ENCODE measurements at places on chromosomes 1 and 21. TPM values are rescaled to one million over a fixed set of nuclear protein-coding genes. Genes with fewer than 3 reads are reported as not detected.

Gene CGN
- 37.5 TPM for polyA plus RNA-seq

Gene TMPRSS15
- 0.39 TPM for polyA plus RNA-seq

Gene PSRC1
- 28.3 TPM for polyA plus RNA-seq

Gene PALMD
- polyA plus RNA-seq: 3.2 TPM

Gene ANKRD45
- polyA plus RNA-seq: 4.9 TPM

Gene SPTA1
- polyA plus RNA-seq: 2.4 TPM

Gene VWA1
- 65.2 TPM for polyA plus RNA-seq

Gene IFI16
- polyA plus RNA-seq: 61.8 TPM

Gene DCDC2B
- 0.62 TPM for polyA plus RNA-seq

Gene RNF207
- 26.4 TPM for polyA plus RNA-seq

Gene CD1C
- 1.2 TPM for polyA plus RNA-seq

Gene GUCA2A
- not detected for polyA plus RNA-seq

Gene CD34
- 96.2 TPM for polyA plus RNA-seq

Gene GRIK1
- 1.7 TPM for polyA plus RNA-seq

Gene CELA3B
- polyA plus RNA-seq: not detected

Gene XCL2
- polyA plus RNA-seq: 0.16 TPM

Gene CCDC185
- 0.14 TPM for polyA plus RNA-seq

Gene RPAP2
- 28.9 TPM for polyA plus RNA-seq

Gene MGST3
- polyA plus RNA-seq: 192 TPM

Gene NR0B2
- 1.8 TPM for polyA plus RNA-seq

Gene EXTL1
- polyA plus RNA-seq: 1.0 TPM

Gene CD244
- 0.31 TPM for polyA plus RNA-seq

Gene ADPRS
- polyA plus RNA-seq: 38.0 TPM

Gene SERTAD4
- polyA plus RNA-seq: 5.7 TPM

Gene WLS
- polyA plus RNA-seq: 170 TPM

Gene COL16A1
- polyA plus RNA-seq: 52.8 TPM

Gene FMO1
- polyA plus RNA-seq: 144 TPM

Gene CRYAA
- not detected for polyA plus RNA-seq

Gene TLCD4
- 6.1 TPM for polyA plus RNA-seq

Measured in right renal pelvis (tissue), 4 donors.